ENCODE measurements at places on chromosomes 4 and X.

- DNase-seq = no peak
These were observed 45.8 kb upstream of the CLDN34 start for GRCh38 chrX:9921407-9921806.

GRCh38 chrX:16788477-16788876 is 2.2 kb downstream of the TXLNG start:
- DNase-seq = no peak

- no peak for DNase-seq
These were observed 96.4 kb upstream of the C1GALT1C1 start for GRCh38 chrX:120726294-120726693.

DNA sequence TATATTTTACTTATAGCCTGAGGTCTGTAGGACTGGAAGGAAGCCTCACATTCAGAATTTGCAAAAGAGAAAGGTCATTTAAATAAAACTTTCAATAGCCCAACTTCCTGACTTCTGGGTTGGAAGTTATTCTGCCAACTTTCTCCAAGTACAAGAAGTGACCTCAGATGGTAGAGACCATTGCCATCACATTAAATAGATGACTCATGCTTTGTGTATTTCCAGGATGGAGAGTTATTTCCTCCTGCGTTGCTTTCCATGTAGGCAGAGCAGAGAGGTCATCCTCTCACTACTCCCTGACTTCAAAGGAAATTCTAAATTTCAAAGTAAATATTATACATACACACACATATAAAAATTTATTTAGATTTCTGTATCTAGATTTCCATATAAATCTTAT is 73.0 kb upstream of the NR3C2 start:
- DNase-seq = no peak

- DNase-seq = no peak
These were observed 112.9 kb upstream of the VCX start for GRCh38 chrX:7730071-7730470.

DNA sequence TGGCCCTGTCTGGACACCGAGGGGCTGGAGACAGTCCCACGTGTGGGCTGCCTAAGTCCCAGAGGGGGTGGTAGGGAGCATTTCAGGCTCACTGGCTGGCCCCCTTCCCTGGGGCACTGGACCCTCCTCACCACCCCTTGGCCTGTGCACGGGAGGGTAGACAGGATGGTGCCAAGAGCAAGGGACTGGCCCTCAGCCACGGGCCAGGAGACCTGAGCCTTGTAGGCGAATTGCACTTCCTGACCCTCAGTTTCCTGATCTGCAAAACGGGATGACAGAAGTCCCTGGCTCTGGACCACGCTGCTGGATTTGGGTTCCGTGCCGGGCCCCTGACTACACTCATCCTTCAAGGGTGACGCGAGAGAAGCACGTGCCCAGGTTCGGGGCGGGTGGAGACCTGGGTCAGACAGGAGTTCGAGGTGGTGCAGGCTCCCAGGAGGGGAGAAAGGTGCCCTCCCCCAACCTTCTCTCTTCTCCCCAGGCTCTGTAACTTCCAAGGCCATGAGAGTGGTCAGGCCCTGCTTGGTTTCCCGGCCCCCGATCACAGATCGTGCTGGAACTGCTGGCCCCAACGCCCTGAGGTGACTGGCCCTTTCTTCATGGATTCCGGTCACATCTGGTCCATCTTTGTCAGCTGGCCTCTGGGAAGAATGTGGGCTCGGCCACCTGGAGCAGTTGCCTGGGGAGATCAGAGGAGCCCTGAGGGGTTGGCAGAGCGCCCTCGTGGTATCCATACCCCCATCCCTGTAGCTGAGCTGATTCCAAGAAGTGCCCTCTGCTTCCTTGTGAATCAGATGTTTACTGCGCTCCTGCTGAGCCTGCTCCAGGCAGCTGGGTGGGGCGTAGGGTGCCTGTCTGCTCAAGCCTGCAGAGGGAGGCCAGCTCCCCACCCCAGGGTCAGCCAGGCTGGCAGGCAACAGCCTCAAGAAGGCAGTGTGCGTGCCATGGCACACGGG is 3.3 kb downstream of the SH3BP2 start:
- DNase-seq = no peak

All from NCI-H524 treated with DMSO at 0.1 percent for 48 hours (cell line).